Fibroblast of skin of left quadriceps (primary cell): ENCODE measurements at places on chromosomes 2 and 18.
A peak's percentile ranks its signal among the peaks of the same experiment; 100 is the strongest.

DNA sequence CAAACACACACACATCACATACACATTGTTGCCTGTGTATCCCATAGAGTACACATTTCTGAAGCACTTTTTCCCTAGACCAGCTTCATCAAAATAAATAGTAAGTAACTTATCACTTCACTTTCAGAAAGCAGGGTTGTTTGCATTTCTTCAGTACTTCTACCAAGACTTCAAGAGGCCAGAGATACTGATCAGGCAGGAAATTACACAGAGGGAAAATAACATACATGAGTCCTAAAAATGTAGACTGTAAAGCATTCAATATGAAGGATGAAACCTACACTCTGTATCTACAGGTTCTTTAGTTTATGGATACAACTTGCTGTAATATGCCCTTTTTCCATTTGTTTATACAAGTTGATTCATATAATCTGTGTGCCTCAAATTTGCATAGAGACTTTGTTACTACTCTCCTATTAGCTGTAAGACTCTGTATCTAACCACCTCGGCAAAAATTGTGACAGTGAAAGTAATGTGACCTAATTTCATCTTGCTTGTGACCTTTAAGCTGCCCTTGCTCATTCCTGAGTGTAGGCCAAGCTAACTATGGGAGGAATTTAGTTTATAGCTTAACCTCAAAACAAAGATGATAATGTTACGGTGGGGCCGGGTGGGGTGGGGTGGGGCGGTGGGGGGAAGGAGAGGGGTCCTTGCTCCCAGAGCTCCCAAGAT lies 228.9 kb upstream of the SPOPL start:
- DNase-seq, result no peak

DNA sequence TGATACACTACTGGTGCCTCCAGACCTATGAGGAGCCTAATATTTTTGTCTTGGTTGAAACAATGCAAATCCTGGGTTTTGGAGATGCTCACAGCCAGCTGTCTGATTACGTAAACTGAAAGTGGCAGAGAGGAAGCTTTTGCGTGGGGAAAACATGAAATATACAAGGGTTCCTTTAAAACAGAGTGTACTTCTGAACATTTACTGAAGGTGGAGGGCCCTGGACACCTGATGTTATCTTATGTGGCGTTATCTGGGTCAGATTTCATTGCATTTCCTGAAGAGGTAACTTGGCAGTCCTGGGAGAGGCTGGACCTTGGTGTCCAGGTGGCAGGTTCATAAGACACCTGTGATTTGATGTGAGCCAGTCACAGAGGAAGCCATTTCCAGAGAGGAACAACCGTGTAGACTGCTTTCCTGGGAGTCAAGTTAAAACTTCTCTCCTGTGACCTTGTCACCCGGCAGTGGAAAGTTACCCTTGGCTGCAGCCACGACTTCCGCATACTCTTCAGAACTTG lies 105.0 kb downstream of the NEDD4L start:
- DNase-seq, result no peak

DNA sequence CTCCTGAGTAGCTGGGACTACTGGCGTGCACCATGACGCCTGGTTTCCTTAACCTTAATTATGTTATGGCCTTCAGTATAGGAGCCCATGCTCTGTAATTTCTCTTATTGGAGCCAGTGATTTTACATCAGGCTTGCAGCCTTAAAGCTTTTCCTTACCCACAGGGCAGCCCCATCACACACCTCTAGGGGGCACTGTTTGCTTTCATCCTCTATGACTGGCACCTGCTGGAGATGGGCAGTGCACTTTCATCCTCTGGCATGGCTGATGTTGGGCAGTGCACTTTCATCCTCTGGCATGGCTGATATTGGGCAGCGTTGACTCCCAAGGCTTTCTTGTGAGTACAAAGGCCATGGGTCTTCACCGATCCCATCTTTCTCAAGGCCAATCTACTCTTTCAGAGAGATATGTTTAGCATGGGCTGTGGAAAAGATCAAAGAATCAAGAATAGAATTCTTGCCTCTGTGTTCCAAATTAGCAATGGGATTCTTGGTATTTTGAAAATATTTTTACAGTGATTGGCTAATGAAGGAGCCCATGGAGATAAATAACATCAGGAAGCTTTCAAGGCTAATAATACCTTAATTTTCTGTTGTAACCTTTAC lies 80.7 kb upstream of the MEX3C start:
- no peak for DNase-seq

DNA sequence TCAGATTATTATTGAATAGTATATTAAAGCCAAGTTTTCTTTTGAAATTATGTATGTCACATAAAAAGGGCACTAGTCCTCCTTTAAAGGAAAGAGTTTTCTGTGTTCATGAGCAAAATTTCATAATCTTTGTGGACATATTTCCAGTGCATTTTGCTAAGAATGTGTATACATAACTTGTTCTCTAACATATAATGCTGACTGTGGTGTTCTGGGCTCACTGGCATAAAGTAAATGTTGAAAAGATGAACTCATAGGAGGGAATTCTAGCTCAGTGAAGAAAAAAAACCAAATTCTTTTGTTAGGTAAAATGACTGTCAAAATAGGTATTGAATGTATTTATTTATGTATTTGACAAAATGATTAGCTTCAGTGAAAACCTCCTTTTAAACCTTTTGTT lies 6.2 kb downstream of the KCNJ13 start:
- no peak for DNase-seq

GRCh38 chr2:182606728-182607681 lies 109.1 kb upstream of the DNAJC10 start:
- DNase-seq, result no peak

- DNase-seq, result no peak
Measured at GRCh38 chr2:45068571-45069140, 59.4 kb upstream of the SIX2 start.

- DNase-seq, result no peak
Measured at GRCh38 chr2:112690853-112691401, 29.9 kb upstream of the NT5DC4 start.

GRCh38 chr2:218320704-218321336 lies 28.5 kb upstream of the TMBIM1 start:
- no peak for DNase-seq

GRCh38 chr18:75846321-75846720 lies 418.8 kb upstream of the SMIM21 start:
- no peak for DNase-seq

GRCh38 chr2:236177604-236177966 lies 9.4 kb upstream of the GBX2 start:
- DNase-seq, result no peak

DNA sequence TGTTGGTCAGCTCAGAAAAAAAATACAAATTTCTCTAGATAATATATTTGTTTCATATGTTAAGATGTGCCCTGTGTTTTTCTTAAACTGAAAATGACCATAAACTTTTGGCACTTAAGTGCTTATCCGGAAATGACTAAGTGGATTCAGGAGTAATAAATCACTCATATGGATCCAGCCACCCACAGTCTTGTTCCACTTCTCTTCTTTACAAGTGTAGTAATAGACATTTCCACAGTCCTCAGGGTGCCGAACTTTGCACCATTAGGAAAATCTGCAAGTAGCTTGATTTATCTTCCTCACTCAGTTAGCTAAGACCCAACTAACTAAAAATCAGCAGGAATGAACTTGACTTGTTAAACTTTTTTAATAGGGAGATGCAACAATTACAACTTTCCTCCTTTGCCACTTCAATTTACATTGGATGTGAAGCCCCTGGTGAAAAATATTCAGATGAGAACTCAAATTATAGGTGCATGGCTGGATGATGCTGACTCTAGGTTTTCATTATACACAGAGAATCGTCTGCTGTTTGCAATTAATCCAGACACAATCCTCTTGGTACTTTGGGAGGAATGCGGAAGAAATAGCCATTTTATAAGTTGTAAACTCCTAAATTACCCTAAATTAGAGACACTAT lies 322.5 kb downstream of the ARHGAP15 start:
- no peak for DNase-seq

- no peak for DNase-seq
Measured at GRCh38 chr2:100880036-100880435, 60.1 kb downstream of the NPAS2 start.

GRCh38 chr2:30705711-30706533 lies 101.3 kb downstream of the CAPN13 start:
- DNase-seq, result no peak

- no peak for DNase-seq
Measured at GRCh38 chr2:96859099-96859649, 1.4 kb upstream of the ANKRD39 start.

DNA sequence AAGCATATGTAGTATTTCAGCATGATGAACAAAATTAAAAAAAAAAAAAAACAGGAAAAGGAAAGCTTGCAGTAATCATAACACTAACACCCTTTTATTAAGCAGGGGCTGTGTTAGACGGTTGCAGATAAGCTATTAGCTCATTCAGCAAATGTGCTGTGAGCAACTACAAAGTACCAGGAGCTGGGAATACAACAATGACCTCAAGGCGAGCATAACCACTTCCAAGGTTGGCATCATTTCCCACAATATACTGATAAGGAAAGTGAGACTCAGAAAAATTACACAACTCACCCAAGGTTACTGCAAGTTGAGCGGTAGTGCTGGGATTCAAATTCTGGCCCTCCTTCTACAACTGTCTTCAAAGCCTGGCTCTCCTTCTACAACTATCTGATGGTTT lies 38.2 kb upstream of the ACTR3 start:
- DNase-seq, result no peak

GRCh38 chr2:117378653-117379052 lies 435.8 kb upstream of the DDX18 start:
- no peak for DNase-seq

DNA sequence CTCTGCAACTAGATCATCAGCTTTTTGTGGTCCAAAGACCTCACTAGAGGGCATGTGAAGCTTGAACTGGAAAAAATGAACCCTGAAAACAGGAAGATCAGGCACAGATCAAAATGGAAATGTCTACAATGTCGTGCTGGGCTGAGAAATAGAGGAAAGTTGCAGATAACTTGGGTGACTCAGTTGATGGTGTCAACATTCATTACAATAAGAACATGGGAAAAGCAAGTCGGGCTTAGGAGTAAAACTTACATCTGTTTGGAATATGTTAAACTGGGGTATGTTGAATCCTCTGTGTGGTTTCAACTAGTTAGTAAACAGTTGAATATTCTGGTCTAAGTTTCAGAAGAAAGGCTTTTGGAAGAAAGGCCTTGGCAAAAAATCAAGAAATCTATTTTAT lies 940.4 kb downstream of the ERBB4 start:
- no peak for DNase-seq

GRCh38 chr18:44536046-44536445 lies 144.6 kb upstream of the SETBP1 start:
- DNase-seq, result peak; percentile 76

DNA sequence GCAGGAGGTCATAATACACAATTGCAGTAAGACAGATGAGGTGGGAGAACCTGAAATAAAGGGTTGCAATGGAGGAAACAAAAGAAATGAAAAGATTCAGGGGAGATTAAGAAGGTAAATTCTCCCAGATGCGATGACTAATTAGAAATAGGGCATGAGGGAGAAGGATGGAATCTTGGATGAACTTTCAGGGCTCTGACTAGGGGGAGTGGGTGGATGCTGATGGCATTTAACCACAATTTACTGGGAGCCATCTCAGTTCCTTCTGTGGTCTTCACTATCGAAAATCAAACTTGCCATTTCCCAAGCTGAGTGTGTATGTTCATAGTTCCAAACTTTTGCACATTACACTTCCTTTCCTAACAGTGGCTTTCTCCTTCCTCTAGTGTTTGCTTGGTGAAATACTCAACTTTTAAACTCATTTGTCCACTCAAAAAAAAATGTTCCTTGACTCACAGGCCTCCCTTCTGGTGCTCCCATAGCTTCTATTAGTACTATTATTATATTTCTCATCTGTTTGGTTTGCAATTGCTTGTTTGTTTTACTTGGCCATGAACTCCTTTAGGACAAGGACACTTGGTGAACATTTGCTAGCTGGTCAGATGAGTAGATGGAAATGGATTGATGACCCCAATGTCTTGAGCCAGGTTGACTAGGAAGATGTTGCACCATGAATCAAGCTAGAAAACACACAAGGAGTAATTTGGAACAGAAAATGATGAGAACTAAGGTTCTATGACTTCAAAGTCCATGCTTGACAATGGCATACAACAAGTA lies 178.5 kb downstream of the DIS3L2 start:
- no peak for DNase-seq

DNA sequence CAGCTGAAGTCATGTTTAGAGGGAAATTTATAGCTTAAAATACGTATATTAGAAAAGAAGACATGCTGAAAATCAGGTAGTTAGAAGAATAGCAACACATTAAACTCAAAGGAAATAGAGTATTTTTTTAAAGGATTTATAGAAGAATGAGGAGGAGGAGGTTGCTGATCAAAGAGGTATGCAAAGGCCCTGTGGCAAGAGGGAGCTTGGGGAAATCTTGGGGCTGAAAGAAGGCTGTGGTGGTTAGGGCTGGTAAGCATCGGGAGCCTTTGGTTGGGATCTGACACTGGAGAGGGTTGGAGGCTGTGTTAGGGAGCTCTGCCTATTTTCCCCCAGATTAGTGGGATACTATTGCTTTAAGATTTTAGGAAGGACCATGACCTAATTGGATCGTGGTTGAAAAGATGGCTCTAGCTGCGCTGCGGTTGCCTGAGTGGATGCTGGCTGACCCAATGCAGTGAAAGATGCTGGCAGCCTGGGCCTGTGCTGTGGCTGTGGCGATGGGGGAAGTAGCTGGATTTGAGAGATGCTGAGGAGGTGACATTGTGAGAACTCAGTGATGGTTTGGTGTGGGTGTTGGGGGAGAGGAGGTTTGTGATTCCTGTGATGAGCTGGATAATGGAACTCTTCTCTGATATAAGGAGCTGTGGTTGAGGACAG lies 11.7 kb downstream of the DGKD start:
- DNase-seq, result no peak

- DNase-seq, result no peak
Measured at GRCh38 chr2:60948161-60948560, 66.8 kb downstream of the REL start.

- DNase-seq, result no peak
Measured at GRCh38 chr18:25047983-25048382, 304.0 kb downstream of the ZNF521 start.

- peak; percentile 11 for DNase-seq
Measured at GRCh38 chr2:221318376-221319130, 253.6 kb downstream of the EPHA4 start.

DNA sequence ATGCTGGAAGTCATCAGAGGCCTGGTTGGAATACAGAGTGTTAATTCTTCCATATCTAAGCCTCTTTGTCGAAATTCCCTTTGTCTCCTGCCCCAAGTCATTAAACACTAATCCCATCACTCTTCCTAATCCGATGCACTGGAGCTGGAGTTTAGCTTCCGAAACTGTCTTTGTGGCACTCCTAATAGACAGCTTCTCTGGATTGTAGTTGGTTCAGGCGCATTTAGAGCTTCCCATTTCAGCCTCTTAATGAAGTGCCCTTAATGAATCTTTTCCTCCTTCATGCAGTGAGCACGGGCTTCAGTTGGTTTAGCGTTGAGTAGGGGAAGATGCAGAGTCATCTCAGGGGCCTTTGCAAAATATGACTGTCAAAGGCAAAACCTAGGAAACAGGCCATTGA lies 72.2 kb upstream of the MEIS1 start:
- DNase-seq, result no peak

DNA sequence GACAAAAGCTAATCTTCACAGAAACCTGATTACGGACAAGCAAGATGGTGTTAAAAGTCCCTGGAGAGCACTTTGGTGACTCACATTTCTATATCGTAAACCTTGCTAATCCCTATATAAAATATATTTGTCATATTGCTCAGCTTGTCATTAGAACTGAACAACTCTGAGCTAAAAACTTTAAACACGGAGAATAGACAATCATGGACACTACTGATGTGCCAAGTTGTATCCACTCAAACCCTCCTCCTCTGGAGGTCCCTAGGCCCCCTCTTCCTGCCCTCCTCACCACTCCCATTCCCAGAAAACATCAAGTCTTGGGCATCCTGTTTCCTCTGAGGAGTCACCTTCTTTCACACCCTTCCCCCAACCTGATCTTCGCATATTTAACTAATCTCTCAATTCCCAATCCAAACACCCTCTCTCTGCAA lies 138.7 kb upstream of the PID1 start:
- no peak for DNase-seq
